Fibroblast of lung (primary cell): ENCODE measurements at places on chromosomes 7 and 10.
A peak's percentile ranks its signal among the peaks of the same experiment; 100 is the strongest.

- H3K27me3 ChIP-seq: no peaks in the 10 kb centered on the region
- H3K36me3 ChIP-seq: peaks cover 3% of the 10 kb centered on the region
- no peak overlapping the region for H3K4me3 ChIP-seq
- H3K27ac ChIP-seq: no peak overlapping the region
Measured at GRCh38 chr10:99965700-99966099, 44.0 kb downstream of the DNMBP start.

DNA sequence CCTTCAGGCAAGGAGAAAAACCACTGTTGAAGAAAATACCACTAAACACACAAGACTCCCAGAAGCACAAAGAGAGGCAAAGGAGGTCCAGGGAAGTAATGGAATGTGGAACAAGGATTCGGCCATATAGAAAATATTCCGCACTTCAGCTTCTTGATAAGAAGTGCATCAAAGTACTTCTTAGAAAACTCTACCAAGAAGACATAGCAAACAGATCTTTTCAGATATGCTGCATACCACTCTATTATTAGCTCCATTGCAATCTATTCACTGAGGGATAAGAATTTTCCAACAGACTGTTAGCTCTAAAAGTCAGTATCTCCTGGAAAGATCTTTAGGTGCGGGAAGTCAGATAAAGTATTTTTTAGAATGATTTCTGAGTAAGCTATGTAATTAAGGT lies 231.8 kb downstream of the WDR11 start:
- H3K36me3 ChIP-seq: no peaks in the 10 kb centered on the region
- H3K27me3 ChIP-seq: no peaks in the 10 kb centered on the region
- no peak for DNase-seq
- no peak overlapping the region for H3K4me3 ChIP-seq

GRCh38 chr10:92420546-92421275 lies 129.7 kb downstream of the MARCHF5 start:
- H3K27ac ChIP-seq: no peak overlapping the region
- H3K27me3 ChIP-seq: peaks cover 3% of the 10 kb centered on the region
- H3K36me3 ChIP-seq: no peaks in the 10 kb centered on the region
- peak overlapping the region; percentile 32 for H3K4me3 ChIP-seq
- H3K4me1 ChIP-seq: no peaks in the 10 kb centered on the region

- H3K4me1 ChIP-seq: no peaks in the 10 kb centered on the region
- no peak for DNase-seq
- peaks cover 10% of the 10 kb centered on the region for H3K27me3 ChIP-seq
- H3K4me3 ChIP-seq: no peak overlapping the region
Measured at GRCh38 chr10:44415121-44415520, 30.2 kb upstream of the CXCL12 start.
